Stimulated activated CD4-positive, alpha-beta T cell treated with anti-CD3 and anti-CD28 coated beads, Interleukin-2, amount 100 ng/mL, for 4 hours (primary cell): ENCODE measurements at places on chromosomes 13 and 19.

DNA sequence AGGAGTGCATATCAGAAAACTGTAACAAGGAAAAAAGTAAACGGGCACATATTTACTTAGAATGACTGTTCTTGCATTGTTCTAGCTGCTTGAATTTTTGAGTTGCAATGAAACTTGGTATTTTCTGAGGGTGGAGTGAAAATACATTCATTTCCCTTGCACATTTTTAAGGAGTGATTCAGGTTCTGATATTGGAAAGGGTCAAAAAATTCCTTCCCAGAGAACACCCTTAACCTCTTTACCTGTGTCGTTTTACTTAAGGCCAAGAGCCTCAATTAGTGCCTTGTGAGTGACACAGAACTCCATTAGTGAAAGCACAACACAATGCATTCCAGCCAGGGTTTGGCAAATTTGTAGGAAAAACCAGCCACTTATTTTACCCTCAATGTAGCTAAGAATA is 2.3 kb downstream of the ITGBL1 start:
- DNase-seq: no peak

GRCh38 chr19:16521715-16522289 is 20.4 kb downstream of the CHERP start:
- no peak for DNase-seq

- DNase-seq: no peak
Measured at GRCh38 chr19:13100841-13101589, 1.6 kb downstream of the LYL1 start.

GRCh38 chr19:11208561-11209471 is 11.5 kb upstream of the KANK2 start:
- DNase-seq: no peak

GRCh38 chr13:113947311-113948033 is 26.4 kb downstream of the C13orf46 start:
- no peak for DNase-seq
